ENCODE measurements at places on chromosomes 7 and 10. TPM values are rescaled to one million over a fixed set of nuclear protein-coding genes. Genes with fewer than 3 reads are reported as not detected.

HMX3 gene
- total RNA-seq, result not detected

LIPK gene
- total RNA-seq, result not detected

ARHGAP22 gene
- total RNA-seq, result 1.3 TPM

DNA sequence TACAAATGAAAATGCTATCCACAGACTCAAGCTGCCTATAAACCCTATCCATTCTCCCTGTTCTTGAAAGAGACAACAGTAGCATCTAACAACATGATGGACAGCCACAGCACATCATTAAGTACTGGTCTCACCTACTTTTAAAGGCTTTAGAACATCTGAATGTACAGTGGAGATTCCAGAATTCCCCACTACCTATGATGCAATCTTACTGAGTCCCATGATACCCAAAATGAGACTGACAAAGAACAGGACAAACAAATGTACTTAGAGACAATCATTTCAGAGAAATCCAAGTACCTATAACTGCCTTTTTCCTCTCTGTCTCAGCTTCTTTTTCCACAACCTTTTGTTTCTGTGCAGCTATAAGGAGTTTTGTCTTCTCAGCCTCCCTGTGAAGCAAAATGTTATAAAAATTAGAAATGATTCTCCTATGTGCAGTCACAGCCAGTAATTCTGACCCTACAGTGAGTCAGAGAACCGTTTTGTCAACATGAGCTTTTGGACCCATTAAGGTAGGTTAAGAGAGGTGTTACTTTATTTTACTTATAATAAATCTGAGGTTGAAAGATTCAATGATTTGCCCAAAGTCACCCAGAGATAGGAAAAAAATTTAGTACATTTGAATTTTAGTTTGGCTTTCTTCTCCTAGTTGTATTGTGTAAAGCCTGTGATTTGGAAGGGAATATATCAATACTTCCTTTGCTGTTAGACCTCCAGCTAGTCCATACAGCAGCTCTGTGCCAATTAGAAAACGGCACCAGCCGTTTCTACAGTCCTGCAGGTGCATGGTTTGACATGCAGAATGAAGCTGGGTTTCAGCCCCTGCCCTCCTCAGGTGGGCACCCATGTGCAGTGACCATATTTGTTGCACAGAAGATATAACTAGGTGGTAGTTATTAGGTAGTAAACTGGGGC, 21.9 kb downstream of the ERLIN1 start:
- no peak overlapping the region for H3K4me3 ChIP-seq
- H3K27ac ChIP-seq, result no peak overlapping the region
- DNase-seq, result no peak

GRCh38 chr10:80476685-80477084, 22.6 kb downstream of the TSPAN14 start:
- no peak overlapping the region for H3K27ac ChIP-seq
- no peaks in the 10 kb centered on the region for H3K27me3 ChIP-seq
- peaks cover 21% of the 10 kb centered on the region for H3K4me1 ChIP-seq
- H3K36me3 ChIP-seq, result peaks cover 10% of the 10 kb centered on the region
- peak; percentile 17 for DNase-seq
- H3K4me3 ChIP-seq, result no peak overlapping the region

- H3K4me1 ChIP-seq, result no peaks in the 10 kb centered on the region
- no peak for DNase-seq
- no peaks in the 10 kb centered on the region for H3K36me3 ChIP-seq
- no peak overlapping the region for H3K4me3 ChIP-seq
Measured at GRCh38 chr7:100190048-100190711, 12.5 kb downstream of the STAG3 start.

- no peaks in the 10 kb centered on the region for H3K4me1 ChIP-seq
- no peak overlapping the region for H3K4me3 ChIP-seq
- no peaks in the 10 kb centered on the region for H3K27me3 ChIP-seq
- H3K27ac ChIP-seq, result no peak overlapping the region
- DNase-seq, result no peak
Measured at GRCh38 chr7:98240961-98241673, 10.9 kb downstream of the TECPR1 start.

DNA sequence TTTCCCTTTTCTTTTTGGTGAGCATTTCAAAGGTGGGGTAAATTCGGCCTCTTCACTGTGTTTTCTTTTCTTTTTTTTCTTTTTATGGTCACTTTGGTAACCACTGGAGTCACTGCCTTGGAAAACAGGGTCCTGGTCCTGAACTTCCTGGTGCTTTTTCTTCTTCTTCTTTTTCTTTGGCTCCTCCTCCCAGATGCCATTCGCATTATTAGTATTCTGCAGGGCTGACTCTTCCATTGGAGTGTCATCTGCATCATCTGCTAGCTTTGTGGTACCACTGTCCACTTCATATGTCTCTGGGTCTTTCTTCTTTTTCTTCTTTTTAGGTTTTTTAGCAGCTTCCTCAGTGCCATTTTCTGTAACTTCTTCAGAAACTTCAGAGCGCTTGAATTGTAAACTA, 10.5 kb downstream of the POLR1F start:
- H3K4me3 ChIP-seq, result no peak overlapping the region
- no peaks in the 10 kb centered on the region for H3K4me1 ChIP-seq
- H3K27me3 ChIP-seq, result no peaks in the 10 kb centered on the region
- DNase-seq, result no peak
- peaks cover 51% of the 10 kb centered on the region for H3K36me3 ChIP-seq

DNA sequence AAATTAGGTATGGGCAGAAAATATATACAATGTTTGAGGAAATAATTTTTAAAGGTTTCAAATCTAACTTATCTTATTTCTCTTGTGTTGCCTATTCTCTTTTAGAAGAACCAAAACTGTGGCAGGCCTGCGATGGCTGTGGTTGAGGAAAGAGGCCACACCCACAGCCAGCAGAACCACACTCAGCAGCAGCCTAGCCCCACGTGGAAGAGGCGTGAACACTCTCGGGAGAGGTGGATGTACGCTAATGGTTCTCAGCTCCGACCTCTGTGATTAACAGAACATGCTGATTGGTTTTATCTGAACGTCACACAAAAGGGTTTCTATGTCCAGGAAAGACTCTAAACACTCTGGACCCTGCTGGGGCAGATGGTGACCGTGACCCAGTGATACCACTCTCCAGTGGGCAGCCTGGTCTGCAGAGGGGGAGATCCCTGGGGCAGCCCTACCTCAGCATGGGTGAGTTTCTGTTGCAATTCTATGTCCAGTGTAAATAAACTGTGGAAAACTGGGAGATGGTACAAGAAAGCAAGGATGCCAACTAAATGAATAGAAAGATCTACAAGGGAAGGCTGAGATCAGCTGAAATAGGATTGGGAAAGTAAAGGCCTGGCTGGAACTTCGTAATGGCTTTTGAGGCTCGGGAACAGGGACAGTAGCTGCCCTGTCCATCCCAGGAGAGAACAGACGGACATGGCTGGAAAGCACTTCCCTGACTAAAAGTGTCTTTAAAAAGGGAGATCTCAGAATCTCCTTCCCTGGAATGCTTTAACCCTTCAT, 26.6 kb downstream of the DIP2C start:
- no peak for DNase-seq
- H3K27me3 ChIP-seq, result no peaks in the 10 kb centered on the region
- peaks cover 85% of the 10 kb centered on the region for H3K4me1 ChIP-seq
- no peak overlapping the region for H3K4me3 ChIP-seq
- no peaks in the 10 kb centered on the region for H3K36me3 ChIP-seq

DNA sequence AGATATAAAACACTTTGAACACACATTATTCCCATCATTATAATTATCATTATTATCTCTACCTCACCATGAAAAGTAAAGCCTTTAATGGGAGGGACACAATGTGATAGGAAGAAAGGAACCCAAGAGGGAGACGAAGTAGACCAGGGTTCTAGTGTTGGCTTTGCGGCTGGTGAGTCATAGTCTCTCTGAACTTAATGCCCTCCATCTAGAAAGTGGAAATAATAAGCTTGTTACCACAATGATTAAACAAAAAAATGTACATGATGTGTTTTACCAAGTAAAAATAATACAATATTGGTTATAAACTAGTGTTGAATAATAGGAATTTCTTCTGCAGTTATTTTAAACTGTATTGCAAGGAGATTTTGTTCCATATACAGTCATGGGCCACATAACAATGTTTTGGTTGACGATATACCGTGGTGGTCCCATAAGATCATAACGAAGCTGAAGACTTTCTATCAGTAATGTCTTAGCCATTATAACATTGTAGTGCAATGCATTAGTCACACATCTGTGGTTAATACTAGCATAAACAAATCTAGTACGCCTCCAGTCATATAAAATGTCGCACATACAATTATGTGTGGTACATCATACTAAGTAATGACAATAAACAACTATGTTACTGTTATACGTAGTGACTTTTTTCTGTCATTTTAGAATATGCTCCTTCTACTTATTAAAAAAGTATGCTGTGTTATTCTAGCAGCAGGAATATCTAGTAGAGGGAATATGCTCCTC, 450.6 kb upstream of the SORCS1 start:
- H3K27me3 ChIP-seq, result no peaks in the 10 kb centered on the region
- no peaks in the 10 kb centered on the region for H3K36me3 ChIP-seq
- no peak overlapping the region for H3K4me3 ChIP-seq
- no peaks in the 10 kb centered on the region for H3K4me1 ChIP-seq
- DNase-seq, result no peak
